ENCODE measurements at places on chromosomes 3 and 15.

DNA sequence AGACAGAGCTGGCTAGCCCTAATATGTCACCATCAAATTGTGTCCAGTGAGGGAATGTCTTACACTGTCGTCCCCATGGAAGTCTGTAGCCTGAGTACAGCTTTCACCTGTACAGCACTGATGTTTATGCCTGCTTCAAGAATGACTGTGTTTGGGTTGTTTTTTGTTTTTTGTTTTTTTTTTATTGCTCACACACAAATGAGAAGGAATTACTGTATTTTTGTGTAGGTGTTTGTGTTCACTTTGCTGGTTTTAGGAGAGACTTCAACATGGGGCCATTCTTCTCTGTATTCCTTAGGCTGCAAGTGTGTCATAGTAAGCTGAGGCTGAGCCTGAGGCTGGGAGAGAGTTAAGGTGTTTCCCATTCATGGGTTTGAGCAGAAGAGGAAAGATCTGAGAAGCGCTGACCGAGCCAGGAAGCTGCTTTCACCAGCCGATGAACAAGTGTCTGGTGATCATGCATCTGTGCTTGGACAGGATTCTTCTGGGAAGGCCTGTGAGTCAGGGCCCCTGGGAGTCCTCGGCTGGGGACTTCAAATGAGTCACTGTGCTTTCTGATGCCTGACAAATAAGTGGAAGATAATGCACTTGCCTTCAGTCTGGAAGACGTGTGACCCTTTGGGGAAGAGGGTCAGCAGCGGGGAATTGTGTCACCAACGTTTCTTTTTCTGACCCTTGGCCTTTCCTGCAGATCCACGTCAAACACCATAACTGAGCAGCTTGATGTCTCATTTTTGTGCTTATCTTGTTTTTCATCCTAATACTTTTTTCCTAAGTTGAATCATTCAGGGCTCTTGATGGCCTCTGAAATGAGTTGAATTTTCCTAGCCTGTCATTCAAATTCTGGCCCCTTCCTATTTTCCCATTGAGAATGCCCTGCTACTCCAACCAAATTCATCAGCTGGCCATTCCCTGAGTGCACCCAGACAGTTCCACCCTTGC, 36.7 kb upstream of the ZBTB38 start:
- no peak for DNase-seq

DNA sequence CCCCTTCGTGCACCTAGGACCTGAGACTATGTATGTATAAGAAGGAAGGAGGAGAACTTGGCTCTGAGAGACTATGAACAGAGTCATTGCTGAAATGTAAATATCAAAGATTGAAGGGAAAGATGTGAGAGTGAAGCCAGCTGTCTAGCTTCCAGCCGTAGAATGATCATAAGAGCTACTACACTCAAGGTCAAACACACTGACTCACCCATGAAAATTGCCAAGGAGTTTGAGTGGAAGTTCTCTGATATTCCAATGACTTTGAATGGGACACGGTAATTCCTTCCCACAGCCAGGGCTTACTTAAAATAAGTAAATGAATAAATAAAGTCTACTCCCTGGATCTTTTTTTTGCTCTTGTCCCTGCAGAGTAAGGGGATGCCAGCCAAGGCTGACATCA, 398.9 kb upstream of the TPRG1 start:
- DNase-seq = no peak

- DNase-seq = no peak
These were observed 18.3 kb downstream of the B4GALT4 start for GRCh38 chr3:119222391-119222790.

GRCh38 chr3:42547401-42547945, 34.3 kb downstream of the SEC22C start:
- DNase-seq = peak; percentile 60

DNA sequence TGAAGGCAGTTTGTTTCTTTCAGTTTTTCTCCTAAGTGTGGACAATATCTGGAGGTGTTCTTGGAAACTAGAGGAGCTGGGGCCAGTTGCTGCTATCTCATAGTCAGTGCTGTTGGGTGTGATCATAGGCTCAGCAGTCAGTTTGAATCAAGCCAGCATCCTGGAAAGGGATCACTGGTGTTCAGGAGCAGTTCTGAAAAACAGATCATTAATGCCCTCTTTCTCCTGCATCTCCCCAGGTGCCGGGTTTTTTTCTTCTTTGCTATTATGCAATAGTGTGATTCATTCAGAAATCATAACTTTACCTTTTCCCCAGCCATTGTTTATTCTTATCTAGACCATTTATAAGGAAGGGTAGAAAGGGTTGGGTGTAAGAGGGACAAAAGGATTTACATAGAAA, 24.0 kb downstream of the LNP1 start:
- DNase-seq = no peak

GRCh38 chr15:43436395-43436794, 56.6 kb downstream of the TP53BP1 start:
- DNase-seq = no peak

DNA sequence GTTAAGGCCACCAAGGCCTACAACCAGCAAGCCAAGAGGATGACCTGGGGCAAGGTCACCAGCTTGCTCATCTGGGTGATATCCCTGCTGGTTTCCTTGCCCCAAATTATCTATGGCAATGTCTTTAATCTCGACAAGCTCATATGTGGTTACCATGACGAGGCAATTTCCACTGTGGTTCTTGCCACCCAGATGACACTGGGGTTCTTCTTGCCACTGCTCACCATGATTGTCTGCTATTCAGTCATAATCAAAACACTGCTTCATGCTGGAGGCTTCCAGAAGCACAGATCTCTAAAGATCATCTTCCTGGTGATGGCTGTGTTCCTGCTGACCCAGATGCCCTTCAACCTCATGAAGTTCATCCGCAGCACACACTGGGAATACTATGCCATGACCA, 3.6 kb downstream of the CXCR6 start:
- peak; percentile 18 for DNase-seq

GRCh38 chr15:88920186-88920891, 7.2 kb upstream of the MFGE8 start:
- DNase-seq = peak; percentile 57

DNA sequence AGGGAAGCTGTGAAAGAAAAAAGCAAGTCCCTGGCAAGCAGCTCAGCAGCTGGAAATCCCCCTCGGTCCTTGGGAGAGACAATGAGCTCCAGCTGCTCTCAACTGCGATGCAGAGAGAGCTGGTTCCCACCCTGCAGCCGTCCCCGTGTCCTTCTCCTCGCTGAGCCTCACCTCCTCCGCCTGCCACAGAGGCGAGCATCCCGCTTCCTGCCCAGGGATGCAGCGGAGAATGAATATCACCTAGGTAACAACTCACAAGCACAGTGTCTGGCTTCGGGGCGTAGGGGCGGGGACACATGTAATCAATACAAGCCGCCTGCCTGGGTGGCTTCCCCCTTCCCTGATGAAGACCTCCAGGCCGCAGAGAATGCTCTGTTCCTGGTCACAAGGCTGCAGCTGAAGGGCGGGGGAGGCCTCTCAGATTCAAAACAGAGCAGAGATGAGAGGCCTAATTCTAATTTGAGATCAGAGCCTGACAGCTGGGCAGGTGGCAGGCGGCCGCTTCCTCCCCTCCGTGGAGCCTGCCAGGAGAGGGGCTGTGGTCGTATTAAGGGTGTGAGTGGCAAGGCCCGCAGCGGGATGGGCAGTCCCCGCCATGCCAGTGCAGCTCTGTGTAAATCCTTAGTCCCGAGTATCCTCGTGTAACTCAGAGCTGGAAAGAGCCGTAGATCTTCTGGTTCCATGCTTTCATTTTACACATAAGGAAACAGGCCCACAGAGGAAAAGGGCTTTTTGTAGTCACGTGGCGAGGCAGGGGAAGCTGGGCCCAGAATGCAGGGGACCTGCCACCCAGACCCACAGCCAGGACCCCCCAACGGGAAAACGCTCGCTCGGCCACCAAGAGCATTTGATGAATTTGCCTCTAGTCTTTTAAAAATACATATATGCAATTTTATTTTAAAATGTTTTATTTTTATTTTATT, 24.3 kb downstream of the ZDHHC19 start:
- no peak for DNase-seq

DNA sequence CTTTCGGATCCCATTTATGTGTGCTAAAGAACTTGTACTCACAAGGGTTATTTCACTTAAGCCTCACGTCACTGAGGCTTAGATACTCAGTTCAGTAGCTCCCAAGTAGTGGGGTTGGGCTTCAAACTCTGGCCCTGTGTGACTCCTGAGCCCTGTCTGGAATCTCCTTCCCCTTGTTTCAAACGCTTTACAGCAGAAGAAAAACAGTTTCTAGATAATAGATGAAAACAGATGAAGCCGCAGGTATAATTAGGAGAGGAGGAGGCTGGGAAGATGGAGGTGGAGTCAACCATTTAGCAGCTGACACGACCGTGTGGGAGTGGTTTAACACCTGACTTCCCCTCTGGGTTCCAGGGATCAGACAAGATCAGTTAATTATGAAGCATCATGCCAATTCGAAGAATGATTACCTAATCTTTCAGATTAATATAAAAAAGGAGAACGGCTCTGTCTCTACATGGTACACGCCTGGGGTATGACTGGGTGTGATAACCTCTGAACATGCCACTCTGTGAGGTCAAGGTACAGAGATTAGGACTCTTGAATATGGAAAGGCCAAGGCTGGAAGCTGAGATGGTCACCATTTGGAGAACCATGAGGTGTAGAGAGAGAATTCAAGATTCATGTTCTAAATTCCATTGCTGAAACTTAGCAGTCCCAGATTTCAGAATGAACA, 31.1 kb downstream of the TPM1 start:
- DNase-seq = no peak

- DNase-seq = no peak
These were observed 123.7 kb upstream of the ATP2B2 start for GRCh38 chr3:10628891-10629670.

GRCh38 chr3:148178503-148178902, 519.2 kb upstream of the AGTR1 start:
- no peak for DNase-seq

- DNase-seq = no peak
These were observed 5.4 kb downstream of the VWA5B2 start for GRCh38 chr3:184234671-184235380.

GRCh38 chr15:80950291-80951078, 39.1 kb downstream of the MESD start:
- no peak for DNase-seq
